ENCODE measurements at places on chromosomes 1 and 21. TPM values are rescaled to one million over a fixed set of nuclear protein-coding genes. Genes with fewer than 3 reads are reported as not detected.

The NGF gene
- not detected for total RNA-seq

The PRAMEF14 gene
- not detected for total RNA-seq

The INAVA gene
- total RNA-seq, result not detected

The CLEC20A gene
- total RNA-seq, result not detected

The RGL1 gene
- 1.5 TPM for total RNA-seq

The TLR5 gene
- total RNA-seq, result 0.17 TPM

The DNALI1 gene
- not detected for total RNA-seq

The FMO2 gene
- not detected for total RNA-seq

The RPL5 gene
- 1,197 TPM for total RNA-seq

The VWA5B1 gene
- total RNA-seq, result 0.05 TPM

Data from activated naive CD4-positive, alpha-beta T cell treated with anti-CD3 and anti-CD28 coated beads, Interleukin-2, amount 10 ng/mL, durations not matched to agents 5 hours and 36 hours (primary cell).